ENCODE measurements at places on chromosomes 12 and 14.
A peak's percentile ranks its signal among the peaks of the same experiment; 100 is the strongest.

GRCh38 chr12:120943482-120943881, 34.9 kb upstream of the HNF1A start:
- no peak for DNase-seq

- DNase-seq: no peak
Observed at GRCh38 chr12:112331886-112332285, 50.3 kb downstream of the HECTD4 start.

DNA sequence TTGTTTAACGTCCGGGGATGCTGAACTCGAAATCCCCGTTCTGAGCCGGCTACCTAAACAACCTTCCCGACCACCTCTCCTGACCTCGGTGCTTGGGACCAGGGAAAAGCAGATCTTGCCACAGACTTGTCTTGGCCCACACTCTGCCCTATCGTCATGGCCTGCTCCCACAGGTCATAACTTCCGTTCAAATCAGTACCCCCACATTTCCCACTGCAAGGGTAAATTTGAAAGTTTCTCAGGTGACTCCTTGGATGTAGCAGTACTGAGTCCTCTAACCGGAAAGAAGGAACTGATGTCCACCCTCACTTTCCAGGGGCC, 612 bp upstream of the RBM23 start:
- DNase-seq: no peak

- DNase-seq: no peak
Observed at GRCh38 chr12:124554429-124555029, 12.9 kb downstream of the NCOR2 start.

GRCh38 chr14:59301354-59301753, 112.9 kb downstream of the DAAM1 start:
- DNase-seq: peak; percentile 17

GRCh38 chr12:104328790-104329189, 25.3 kb downstream of the EID3 start:
- no peak for DNase-seq

GRCh38 chr12:110927546-110927945, 7.2 kb upstream of the MYL2 start:
- no peak for DNase-seq

DNA sequence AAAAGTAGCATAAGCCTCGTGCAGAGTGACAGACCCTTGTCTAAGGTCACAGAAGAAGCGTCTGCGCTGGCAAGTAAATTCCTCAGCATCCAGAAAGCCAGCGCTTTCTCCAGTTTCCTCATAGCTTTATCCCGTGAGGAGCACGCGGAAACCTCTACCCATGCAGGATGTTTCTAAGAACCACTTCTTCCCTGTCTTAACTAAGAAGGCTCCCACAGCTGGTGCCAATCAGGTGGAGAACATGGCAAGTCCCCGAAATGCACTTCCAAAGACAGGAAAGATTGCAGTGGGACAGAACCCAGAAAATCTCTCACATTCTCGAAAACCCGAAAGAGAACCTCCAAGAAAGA, 968 bp upstream of the ARID4A start:
- DNase-seq: no peak

GRCh38 chr12:132285991-132286681, 43.3 kb downstream of the GALNT9 start:
- no peak for DNase-seq

DNA sequence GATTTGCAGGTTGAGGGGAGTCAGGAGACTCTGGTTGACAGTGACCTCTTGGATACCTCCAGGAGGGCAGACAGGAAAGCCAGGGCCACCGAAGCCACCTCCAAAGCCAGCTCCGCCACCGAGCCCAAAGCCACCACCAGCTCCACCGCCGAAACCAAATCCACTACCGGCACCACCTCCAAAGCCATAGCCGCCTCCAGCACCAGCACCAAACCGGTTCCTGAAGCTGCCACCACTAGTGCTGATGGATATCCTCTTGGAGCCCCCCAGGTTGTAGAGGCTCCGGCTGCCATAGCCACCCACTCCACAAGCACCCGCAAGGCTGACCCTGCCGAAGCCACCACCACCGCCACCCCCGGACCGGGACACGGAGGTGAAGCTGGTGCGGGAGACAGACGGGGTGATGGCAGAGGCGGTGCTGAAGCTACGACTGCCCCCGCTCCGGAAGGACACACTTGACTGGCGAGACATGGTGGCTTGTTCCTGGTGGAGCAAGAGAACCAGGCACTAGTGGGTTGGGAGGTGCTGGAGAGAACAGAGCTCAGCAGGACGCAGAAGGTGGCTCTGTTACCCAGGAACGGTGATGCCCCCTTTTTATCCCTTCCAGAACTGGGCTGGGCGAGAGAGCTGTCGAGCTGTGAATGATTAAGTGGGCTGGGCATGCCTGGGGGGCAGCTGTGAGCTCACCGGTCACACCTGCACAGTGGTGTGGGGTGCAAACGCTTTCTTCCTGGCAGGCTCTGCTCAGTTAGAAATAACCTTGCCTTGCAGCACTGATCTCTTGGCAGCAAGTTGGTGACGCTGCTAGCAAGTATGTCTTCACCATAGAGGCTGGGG, at the start of gene KRT5:
KRT5 (minus strand) TSS at position 569 of the 837 bp plus-strand sequence; CDS start at position 471, 98 bp downstream.
- no peak for DNase-seq

- DNase-seq: no peak
Observed at GRCh38 chr14:70358631-70359030, 852 bp downstream of the COX16 start.

GRCh38 chr12:19375888-19376287, 63.4 kb upstream of the AEBP2 start:
- DNase-seq: no peak

- DNase-seq: no peak
Observed at GRCh38 chr14:36820901-36821300, 159.2 kb downstream of the PAX9 start.

- peak; percentile 55 for DNase-seq
Observed at GRCh38 chr12:4169959-4170358, 103.6 kb upstream of the CCND2 start.

DNA sequence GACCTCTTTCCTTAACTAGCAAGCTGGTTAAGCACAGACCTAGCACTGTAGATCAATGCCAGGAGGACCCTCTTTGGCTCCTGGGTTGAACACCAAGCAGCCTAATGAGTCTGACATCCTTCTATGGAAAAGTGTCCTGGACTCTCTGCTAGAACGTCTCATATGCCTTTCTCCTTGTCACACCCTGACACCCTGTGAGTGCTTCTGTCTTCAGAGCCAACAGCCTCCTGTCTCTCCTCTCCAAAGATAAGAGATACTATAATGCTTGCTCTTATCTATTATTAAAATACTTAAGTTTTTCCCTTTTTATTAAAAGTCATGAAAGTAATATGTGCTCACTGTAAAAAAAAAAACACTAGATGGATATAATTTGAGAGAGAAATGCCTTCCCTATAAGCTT, 222.7 kb downstream of the FOXN3 start:
- DNase-seq: no peak

- no peak for DNase-seq
Observed at GRCh38 chr14:52589646-52590045, 37.0 kb downstream of the GPR137C start.

DNA sequence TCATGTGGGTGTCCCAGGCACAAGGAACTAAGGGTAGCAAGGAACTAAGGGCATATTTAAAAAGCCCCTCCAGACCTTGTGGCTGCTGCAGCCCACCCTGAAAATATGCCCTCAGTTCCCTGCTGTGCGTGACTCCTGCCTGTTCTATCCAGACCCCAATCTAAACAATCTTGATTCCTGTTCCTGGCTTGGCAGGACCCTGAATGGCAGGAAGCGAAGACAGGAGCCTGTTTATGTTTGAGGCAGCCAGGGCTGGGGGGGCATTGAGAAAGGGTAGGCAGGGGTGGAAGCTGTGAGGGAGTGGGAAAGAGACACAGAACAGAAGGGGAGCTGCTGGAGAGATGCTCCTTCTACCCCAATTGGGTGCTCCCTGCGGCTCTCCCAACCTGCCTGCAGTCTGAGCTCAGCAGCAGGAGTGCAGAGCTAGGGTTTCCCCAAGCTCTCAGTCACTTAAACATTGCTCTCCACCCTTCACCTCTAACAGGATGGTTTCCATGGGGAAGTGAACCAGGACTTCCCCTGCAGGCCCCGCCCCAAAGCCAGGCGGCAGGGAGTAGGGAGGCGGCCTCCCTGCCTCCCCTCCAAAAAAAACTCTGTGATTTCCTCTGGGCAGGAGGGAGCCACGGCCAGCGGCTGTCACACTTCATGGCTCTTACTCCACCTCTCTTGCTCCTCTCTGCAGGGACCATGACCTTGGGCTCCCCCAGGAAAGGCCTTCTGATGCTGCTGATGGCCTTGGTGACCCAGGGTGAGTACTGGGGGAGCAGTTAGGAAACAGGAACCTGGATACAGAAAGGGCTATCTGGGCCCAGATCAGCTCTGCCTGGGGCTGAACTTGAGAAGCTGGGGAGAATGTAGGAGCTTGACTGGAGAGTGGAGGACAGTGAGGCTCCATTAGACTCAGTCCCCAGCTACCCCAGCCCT, 4.7 kb downstream of the ACVRL1 start:
- no peak for DNase-seq

GRCh38 chr12:106687672-106688071, 86.8 kb upstream of the RIC8B start:
- DNase-seq: no peak

- DNase-seq: no peak
Observed at GRCh38 chr12:115251727-115252126, 567.8 kb upstream of the TBX3 start.

GRCh38 chr12:95117178-95117599, 43.8 kb upstream of the NR2C1 start:
- DNase-seq: peak; percentile 51

DNA sequence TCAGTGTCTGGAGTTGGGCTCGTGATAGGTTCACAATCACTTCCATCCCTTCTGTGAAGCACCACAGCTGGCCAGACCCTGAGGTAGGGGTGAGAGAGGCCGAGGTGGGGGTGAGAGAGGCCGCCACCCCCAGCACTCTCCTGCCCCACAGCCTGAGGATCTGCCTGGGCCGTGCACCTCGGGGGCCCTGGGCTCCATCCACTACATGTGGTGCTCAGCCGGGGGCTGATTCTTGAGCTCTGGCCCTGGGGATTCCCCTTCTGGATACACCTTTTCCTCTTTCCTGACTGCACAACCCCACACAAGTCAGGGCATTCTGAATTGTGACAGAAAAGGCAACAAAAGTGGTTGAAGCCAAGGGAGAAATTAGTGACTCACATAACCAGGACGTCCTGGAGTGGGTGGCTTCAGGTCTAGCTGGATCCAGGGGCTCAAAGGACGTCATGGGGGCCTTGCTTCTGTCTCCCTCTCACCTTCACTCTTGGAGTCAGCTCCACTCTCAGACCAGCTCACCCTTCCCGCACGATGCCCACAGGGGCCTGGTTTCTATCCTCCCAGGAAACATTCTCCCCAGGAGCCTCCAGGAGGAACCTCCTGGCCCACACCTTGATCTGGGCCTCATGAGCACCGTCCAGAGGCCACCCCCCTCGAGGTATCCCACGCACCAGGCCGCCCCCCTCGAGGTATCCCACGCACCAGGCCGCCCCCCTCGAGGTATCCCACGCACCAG, 12.1 kb upstream of the FBRSL1 start:
- no peak for DNase-seq

DNA sequence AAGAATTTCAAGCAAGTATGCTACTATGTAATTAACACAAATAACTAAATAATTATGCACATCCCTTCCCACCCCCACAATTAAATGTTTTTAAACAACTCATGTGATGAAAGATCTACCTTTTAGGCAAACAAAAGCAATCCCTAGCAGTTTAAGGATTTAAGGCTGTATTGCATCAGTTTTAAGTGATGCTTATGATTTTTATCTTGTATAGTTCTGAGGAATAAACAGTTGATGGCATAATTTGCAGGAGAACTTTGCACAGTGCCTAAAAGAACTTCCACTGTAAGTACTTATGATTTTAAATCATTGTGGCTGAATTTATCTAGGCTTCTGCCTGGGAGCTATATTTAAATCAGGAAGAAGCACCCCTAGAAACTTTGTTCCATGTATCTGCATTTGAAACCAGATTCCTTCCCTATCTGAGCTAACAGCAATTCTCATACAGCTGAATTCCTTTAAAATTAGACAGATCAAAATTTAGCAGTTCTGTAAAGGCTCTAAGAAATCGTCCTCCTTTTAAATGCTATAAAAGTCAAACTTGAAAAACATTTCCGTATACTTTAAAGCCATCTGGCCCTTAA, 388.6 kb downstream of the BCAT1 start:
- no peak for DNase-seq

GRCh38 chr12:127619869-127620734, 646.9 kb upstream of the TMEM132C start:
- no peak for DNase-seq

GRCh38 chr12:40343124-40343523, 118.3 kb downstream of the LRRK2 start:
- no peak for DNase-seq

DNA sequence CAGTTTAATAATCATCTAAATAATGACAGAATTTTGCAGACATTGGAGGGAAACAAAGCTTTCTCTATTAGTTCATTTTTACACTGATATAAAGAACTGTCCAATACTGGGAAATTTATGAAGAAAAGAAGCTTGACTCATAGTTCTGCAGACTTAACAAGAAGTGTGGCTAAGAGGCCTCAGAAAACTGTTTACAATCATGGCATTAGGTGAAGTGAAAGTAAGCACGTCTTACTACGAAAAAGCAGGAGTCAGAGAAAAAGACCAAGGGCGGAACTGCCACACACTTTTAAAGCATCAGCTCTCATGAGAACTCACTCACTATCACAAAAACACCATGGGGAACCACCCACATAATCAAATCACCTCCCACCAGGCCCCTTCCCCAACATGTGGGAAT, 804.4 kb downstream of the FLRT2 start:
- no peak for DNase-seq

DNA sequence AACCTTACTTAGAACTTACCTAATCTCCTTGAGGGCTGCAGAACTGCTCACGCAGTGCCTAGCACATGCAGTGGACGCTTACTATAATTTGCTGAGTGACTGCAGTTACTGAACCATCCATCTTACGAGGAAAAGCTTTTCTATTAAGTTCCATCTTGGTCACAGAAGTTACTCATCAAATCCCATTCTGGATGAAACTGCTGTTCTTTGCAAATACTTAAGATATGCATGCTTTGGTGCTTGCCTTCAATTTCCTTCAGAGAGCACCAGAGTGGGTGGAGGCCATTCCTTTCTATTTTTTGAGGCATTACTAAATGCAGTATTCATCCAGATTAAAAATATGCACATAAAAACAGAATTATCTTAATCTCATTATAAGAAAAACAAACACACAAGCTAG, 17.7 kb upstream of the PELI2 start:
- no peak for DNase-seq

DNA sequence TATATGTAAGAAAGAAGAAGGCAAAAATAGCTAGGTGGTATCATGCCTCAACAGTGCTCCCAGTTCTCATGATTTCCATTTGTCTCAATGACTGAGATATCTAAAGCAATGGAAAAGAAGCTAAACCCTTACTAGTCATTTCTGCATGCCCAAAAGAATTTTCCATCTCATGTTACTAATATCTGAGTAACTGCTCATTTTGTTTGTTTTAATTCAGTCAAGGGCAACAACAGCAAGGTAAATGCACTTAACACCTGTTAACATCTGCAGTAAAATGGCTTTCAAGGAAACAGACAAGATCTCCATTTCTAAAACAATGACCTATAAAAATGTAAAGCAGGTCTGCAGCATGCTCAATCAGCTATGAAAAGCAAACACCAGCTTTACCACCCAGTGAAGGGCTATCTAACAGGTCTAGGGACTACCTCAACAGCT, 19.4 kb upstream of the SELPLG start:
- no peak for DNase-seq

Data from activated T-cell treated with anti-CD3 and anti-CD28 coated beads, Interleukin-2, amount 50 U/mL, for 72 hours (primary cell).